Vagina (tissue), 2 donors: ENCODE measurements at places on chromosomes 13 and 19.

DNA sequence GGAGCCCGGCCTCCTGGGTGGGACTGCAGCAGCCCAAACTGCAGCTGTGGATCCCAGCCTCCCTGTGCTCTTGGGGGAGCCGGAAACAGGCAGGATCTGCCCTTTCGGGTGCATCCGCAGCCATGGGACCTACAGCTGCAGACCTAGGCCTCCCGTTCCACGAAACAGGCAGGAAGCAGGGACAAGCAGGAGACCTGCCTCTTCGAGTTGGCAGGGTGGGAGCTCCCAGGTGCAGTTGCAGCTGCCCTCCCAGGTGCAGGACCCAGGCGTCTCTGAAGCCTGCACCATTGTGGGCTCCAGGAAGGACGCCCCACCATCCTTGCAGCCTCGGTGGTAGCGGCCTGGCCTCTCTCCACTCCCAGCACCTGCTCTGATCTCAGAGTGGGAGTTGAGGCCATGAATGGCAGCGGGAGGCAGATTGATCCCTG lies 189.0 kb upstream of the KLHL1 start:
- DNase-seq = no peak

GRCh38 chr19:47210689-47211316 lies 20.2 kb downstream of the BBC3 start:
- no peak for DNase-seq

- DNase-seq = no peak
These were observed at the start of gene DHDH for GRCh38 chr19:48933382-48933932. Gene DHDH, plus strand, starts transcription at chr19:48933699. Its CDS starts 23 bp downstream, at chr19:48933722.

- no peak for DNase-seq
These were observed 199.5 kb downstream of the ATP8A2 start for GRCh38 chr13:25571237-25571636.

GRCh38 chr13:99154064-99154463 lies 46.6 kb upstream of the UBAC2 start:
- no peak for DNase-seq

DNA sequence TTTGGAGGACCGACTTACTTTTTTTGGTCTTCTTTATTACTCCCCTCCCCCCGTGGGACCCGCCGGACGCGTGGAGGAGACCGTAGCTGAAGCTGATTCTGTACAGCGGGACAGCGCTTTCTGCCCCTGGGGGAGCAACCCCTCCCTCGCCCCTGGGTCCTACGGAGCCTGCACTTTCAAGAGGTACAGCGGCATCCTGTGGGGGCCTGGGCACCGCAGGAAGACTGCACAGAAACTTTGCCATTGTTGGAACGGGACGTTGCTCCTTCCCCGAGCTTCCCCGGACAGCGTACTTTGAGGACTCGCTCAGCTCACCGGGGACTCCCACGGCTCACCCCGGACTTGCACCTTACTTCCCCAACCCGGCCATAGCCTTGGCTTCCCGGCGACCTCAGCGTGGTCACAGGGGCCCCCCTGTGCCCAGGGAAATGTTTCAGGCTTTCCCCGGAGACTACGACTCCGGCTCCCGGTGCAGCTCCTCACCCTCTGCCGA lies 409 bp downstream of the FOSB start:
- no peak for DNase-seq

- no peak for DNase-seq
These were observed 171.9 kb downstream of the TBC1D4 start for GRCh38 chr13:75309981-75310580.

DNA sequence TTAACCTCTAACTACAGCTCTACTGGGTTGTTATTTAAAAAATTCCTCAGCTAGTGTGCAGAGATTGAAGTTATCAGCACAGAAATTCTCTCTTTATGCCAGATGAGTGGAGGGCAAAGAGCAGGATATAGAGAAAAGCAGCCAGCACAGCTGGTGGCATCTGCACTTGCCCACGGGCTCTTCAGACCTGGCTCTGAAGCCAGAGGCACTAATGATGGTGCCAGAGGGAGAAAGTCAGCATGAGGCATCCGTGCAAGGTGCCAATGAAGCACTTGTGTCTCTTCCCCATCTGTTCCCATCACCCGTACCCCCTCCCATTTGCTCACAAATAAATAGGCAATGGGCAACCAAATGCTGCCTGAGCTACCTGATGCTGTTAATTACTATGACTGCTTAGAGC lies 138.9 kb downstream of the OLFM4 start:
- no peak for DNase-seq

GRCh38 chr19:18967358-18968146 lies 26.5 kb upstream of the HOMER3 start:
- DNase-seq = no peak

DNA sequence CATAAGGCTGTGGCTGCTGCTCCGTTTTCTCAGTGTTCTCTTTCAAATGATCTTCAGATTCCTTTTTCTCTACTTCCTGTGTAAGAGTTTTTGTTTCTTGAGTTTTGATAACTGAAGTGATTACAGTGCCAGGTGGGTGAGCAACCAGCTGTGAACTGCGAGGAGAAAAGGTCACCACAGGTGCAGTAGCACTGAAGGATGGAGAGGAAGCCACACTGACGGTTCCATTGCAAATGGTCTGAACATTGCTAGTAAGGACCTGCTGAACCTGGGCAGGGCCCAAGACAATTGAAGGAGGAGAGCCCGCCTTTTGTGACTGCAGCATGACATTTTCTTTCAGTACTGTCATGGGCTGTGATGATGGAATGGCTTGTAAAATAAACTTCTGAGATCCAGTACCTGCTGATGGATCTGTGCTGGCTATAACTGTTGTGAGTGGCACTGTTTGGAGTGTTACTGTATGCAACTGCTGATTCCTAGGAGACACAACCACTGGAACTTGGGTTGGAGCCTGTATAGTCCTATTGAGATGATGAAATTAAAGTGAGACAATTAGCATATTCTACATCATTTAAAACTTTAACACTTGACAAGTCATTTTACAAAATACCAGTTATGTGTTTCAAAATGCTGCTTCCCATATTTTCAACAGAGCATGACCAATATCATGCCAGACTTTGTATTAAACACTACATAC lies 85.5 kb downstream of the ELF1 start:
- DNase-seq = no peak

- peak; percentile 94 for DNase-seq
These were observed 2.9 kb downstream of the LILRA2 start for GRCh38 chr19:54576411-54576976.

DNA sequence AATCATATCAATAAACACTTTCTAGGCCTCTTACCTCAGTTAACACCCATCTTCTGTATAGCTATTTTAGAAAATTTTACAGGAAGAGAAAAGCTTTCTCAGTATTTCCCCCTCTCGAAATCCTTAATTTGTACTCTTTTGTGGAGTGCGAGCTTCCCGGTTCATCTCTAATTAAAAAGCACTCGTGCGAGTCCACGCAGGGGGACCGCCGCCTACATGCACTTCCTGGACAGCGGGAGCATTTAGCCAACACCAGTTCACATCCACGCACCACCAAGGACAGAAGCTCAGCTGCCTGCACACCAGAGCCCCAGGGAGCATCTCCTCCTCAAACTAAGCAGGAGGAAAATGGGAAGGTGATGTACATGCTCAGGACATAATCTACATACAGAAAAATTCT lies 60.0 kb downstream of the RASA3 start:
- no peak for DNase-seq

- no peak for DNase-seq
These were observed 28.7 kb upstream of the LMO7 start for GRCh38 chr13:75607447-75607846.

- no peak for DNase-seq
These were observed 4.7 kb upstream of the GNA15 start for GRCh38 chr19:3131168-3131567.

DNA sequence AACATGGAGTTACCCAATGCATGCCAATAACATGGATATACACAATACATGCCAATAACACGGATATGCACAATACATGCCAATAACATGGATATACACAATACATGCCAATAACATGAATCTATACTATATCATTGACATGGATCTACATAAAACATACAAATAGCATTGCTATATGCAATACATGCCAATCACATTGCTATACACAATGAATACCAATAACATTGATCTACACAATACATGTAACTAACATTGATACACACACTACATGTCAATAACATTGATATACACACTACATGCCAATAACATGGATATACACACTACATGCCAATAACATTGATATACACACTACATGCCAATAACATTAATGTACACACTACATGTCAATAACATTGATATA lies 932 bp upstream of the PIP5K1C start:
- no peak for DNase-seq

- DNase-seq = no peak
These were observed 91.4 kb upstream of the CACNA1A start for GRCh38 chr19:13597640-13598039.

GRCh38 chr13:109998684-109999533 lies 212.5 kb upstream of the IRS2 start:
- DNase-seq = no peak

DNA sequence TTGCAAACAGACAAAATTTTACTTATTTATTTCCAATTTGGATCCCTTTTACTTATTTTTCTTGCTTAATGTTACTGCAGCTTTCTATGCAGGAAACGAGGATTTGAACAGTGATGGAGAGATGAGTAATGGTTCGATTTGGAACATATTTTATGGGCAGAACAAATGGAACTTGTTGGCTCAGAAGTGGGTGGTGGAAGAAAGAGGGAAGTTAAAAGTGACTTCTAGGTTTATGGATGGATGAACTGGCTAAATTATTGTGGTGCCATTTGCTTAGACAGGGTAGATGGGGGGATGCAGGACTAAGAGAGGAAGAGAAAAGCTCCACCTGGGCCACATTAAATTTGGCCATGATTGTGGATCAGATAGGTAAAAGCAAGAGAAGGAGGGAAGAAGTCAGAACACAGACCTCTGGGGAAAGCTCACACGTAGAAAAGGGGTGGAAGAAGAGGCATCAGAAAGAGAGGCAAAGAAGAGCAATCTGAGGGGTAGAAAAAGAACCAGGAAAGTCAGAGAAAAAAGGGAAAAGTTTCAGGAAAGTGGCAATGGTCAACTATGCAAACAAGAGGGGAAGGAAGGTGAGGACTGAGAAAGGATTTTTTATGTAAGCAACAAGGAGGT lies 768 bp upstream of the CYSLTR2 start:
- DNase-seq = no peak

GRCh38 chr19:31127134-31127967 lies 221.9 kb downstream of the TSHZ3 start:
- DNase-seq = no peak

- DNase-seq = no peak
These were observed 51.0 kb upstream of the DOCK9 start for GRCh38 chr13:99028890-99029289.

- DNase-seq = no peak
These were observed 49.9 kb downstream of the UGGT2 start for GRCh38 chr13:96003304-96003703.

DNA sequence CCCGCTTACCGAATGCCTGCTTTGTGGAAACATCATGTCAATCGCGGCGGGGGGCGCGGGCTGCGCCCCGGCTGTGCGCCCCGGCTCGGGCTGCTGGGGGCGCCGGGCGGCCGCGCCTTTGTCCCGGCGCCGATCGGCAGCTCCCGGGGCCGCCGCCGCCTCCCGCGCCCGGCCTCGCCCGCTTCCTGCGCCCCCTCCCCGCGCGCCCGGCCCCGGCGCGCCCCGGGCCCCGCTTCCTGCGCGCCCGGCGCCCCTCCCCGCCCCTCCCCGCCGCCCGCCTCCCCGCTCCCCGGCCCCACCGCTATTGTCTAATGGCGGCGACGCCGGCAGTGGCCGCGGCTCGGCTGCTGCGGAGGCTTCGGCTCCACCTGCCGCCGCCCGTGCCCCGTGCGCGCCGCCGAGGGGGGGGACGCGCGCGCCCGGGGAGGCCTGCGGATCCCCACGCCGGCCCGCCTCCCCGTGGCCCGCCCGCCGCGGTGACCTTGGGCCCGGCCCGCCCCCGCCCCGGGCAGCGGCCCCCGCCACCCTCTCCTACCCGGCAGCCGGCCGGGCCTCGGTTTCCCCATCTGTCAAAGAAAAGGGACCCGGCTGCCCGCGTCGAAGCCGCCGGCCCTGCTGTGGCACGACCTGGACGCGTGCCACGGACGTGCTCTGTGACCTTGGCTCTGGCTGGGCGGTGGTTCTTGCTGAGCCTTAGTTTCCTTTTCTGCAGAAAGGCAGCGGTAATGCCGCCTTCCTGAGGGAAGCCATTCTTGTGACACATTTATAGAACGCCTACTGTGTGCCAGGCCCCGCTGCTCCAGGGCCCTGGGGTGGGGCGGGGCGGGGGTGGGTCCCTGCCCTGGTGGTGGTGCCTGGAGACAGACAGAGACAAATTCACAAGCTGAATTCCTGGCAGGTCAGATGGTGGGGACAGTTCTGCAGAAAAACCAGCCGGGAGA lies at the start of gene TLE5:
Gene TLE5 (minus strand): TSS at position 331 of the 941 bp plus-strand sequence. CDS start 295 bp downstream, at position 36.
- no peak for DNase-seq

DNA sequence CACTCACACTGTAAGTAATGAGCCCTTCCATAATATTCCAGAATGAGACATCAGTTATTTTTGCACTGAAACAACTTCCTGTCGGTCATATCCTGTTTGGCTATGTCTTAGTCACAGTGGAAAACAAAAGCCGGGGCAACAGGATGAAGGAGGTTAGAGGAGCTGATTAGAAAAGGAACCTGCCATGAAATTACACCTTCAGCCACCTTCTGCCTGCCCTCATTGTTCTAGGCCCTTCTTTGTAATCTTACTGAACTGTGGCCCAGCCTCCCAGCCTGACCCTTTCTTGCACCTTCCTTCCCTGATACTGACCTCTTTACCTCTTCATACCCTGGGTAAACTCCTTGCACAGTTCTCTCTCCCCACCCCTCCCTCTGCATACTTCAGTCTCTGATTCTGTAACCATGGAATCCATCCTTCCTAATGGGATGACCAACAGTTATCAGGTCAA lies 67.3 kb downstream of the DOCK9 start:
- no peak for DNase-seq

DNA sequence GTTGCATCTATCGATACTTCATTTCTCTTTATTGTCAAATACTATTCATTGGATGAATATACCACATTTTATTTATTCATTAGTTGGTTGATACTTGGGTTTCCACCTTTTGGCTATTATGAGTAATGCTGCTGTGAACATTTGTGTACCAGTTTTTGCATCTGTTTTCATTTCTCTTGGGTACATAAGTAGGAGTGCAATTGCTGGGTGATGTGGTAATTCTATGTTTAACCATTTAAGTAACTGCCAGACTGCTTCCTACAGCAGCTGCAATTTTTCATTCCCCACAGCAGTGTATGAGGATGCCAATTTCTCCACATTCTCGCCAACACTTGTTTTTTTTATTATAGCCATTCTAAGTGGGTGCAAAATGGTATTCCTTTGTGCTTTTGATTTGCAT lies 2.6 kb downstream of the KCNJ14 start:
- DNase-seq = no peak

GRCh38 chr13:24263632-24264031 lies 45.7 kb upstream of the C1QTNF9 start:
- DNase-seq = no peak
